ENCODE measurements at places on chromosomes 16 and 17.

- no peak for DNase-seq
Measured at GRCh38 chr16:296806-297510, 14.0 kb downstream of the PDIA2 start.

- DNase-seq = no peak
Measured at GRCh38 chr17:50219342-50219741, 17.9 kb upstream of the COL1A1 start.

- no peak for DNase-seq
Measured at GRCh38 chr17:11986942-11987329, 10.3 kb downstream of the ZNF18 start.

- no peak for DNase-seq
Measured at GRCh38 chr17:78974635-78975591, 4.8 kb downstream of the LGALS3BP start.
